NCI-H1048 (cell line): ENCODE measurements at places on chromosomes 11 and 22.

DNA sequence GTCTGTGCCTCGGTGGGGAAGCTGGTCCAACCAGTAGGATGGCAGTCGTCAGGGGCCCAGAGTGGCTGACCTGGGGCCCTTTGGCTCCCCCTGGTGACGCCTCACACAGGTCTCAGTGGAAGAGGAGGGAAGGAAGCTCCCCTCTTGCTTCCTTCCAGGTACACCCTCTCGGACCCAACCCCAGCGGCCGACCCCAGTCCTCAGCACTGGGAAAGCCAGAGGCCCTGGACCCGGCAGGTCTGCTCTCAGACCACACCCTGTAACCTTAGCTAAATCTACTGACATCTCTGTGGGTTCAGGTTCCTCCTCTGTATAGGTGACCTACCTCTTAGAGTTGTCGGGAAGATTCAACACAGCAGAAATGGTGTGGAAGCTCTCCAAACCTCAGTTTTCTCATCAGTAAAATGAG is 3.4 kb upstream of the SCUBE1 start:
- DNase-seq = no peak

GRCh38 chr11:24375351-24375750 is 121.5 kb upstream of the LUZP2 start:
- DNase-seq = no peak

DNA sequence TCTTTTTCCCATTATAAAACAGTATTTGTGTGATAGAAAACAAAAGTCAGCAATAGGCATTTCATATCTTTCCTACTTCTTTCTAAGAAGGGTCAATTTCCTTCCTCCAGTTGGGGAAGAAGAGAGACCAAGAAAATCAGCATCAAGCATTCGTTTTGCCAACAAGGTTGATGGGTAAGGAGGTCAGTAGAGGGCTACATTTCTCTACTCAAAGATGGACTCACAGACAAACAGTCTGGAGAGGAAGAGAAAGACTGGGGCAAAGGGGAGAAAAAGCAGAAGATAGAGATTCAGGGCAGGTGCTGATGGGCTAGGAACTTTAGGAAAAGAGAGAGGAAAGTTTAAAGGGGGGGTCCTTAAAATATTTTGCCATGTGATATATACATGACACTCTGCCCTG is 8.6 kb upstream of the MTNR1B start:
- no peak for DNase-seq

- DNase-seq = no peak
Measured at GRCh38 chr11:58919980-58920379, 19.3 kb upstream of the GLYATL1 start.

DNA sequence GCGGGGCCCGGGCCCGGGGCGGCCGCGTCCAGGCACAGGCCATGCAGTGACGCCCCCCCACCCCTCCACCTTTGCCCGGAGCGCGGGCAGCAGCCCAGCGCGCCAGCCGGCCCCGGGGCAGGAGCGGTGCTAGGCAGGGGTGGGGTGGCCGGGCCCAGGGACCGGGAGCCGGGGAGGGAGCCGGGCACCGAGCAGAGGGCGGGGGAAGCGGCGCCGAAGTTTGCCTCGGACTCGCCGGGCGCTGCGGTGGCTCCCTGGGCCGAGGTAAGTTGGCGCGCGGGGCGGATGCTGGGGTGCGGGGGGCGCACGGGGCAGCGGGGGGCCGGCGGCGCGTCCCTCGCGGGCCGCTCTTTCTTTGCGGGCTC is 332 bp downstream of the TEAD1 start:
- DNase-seq = no peak

GRCh38 chr11:129457321-129457720 is 81.7 kb downstream of the BARX2 start:
- no peak for DNase-seq

DNA sequence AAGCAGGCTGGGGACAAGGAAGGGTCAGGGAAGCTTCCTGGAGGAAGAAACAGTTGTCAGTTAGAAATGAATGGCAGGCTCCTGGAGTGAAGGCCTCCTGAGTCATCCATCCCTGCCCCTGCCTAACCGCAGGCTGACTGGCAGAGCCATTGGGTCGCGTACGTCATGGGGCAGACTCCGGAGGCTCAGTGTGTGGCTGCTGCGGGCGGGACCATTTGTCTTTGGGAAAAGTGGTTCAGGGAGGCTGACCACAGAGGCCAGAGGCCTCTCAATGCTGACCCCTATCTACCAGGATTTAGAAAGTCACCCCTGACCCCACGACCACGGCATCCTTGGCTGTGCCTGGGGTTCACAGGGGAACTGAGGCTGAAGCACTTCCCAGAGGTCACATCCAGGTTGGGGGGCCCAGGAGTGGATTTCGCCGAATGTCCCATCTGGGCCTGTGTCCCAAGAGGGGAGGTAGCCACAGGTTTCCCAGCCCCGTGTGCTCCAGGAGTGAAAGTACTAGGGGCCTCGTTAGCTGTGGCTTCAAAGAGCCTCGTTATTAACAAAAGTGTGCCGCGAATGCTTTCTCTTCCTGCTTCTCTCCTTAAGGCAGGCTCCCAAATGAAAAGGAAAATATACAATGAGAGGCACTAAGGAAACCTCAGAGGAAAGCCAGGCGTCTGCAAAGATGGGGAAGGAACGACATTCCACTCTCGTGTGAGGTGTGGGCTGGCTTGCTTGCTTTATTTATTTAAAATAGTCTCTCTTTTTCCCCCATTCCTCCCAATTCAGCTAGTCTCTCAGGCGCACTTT is 58.9 kb downstream of the FLRT1 start:
- DNase-seq = no peak

DNA sequence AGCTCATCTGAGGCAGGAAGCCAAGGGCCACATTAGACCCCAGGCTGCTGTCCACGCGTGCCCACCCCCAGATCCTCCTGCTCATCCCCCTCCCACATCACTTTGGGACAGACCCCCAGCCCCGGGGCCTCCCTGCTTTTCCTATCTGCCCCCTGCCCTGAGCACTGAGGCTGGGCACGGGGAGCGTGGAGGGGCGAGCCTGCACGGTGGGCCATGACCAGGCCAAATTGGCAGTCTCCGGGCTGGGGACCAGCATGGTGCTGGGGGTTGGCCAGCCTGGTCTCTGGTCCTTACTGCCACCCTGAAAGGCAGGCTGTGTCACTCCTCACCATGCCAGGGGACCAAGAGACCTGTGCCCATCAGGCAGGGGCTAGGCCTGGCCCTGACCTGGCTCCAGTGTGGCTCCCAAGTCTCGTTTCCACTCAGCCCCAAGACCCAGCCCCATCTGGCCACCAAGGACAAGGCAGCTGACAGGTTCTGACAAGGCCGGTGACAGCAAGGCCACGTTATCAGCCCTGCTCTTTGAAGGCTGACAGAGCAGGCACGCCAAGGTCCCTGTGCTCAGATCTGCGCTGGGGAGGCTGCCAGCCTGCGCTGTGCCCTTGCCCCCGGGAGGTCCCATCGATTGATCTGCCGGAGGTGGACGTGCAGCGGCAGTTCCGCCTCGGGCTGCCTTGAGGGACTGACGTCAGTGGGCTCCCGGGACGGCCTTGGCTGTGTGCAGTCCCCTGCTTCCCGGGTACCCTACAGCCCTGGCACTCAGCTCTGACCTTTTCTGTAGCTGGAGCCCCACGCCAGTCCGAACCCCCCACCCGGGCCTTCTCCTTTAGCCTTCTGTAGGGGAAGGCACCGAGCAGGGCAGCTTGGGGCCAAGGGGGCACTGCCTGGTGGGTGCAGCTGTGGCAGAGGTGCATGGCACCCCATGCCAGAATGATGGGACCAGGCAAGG is 3.6 kb downstream of the TNNI2 start:
- no peak for DNase-seq

GRCh38 chr11:34640050-34640923 is 19.4 kb downstream of the EHF start:
- DNase-seq = peak; percentile 28

GRCh38 chr11:32990481-32990880 is 25.2 kb upstream of the DEPDC7 start:
- DNase-seq = no peak

DNA sequence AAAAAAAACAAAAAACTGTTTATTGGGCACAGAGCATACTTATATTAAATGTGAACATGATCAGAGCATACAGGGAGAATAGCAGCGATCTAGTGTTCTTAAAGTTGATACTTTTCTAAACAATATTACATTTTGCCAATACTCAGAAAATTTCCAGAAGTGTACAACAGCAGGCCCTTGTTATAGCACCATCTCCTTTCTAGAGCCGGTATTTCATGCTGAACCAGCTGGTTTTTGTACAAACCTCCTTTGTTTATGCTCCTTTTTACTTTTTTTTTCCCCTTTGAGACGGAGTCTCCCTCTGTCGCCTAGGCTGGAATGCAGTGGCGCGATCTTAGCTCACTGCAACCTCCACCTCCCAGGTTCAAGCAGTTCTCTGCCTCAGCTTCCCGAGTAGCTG is 90.7 kb downstream of the PPP6R3 start:
- no peak for DNase-seq

GRCh38 chr22:17695986-17696385 is 57.4 kb downstream of the BCL2L13 start:
- DNase-seq = no peak

- no peak for DNase-seq
Measured at GRCh38 chr11:2459796-2460531, 15.2 kb downstream of the KCNQ1 start.

DNA sequence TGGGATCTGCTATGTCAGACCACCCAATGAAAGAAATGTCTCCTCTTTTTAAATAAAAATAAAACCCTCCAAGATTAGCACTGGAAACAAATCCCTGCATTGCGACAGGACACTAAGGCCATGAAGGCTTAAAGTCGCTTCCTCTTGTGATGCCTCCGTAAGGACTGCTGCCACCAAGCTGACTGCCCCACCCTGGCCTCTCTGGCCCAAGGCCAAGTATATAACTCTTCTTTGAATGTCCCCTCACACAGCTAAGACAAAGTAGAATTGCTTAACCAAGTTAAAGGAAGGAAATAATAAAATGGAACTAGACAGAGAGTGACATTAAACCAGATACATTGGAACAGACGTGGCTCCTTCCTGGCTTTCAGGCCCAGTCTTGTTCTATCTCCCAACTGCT is 7.5 kb upstream of the NRGN start:
- DNase-seq = no peak

GRCh38 chr11:10450462-10451425 is 4.3 kb upstream of the AMPD3 start:
- DNase-seq = no peak

DNA sequence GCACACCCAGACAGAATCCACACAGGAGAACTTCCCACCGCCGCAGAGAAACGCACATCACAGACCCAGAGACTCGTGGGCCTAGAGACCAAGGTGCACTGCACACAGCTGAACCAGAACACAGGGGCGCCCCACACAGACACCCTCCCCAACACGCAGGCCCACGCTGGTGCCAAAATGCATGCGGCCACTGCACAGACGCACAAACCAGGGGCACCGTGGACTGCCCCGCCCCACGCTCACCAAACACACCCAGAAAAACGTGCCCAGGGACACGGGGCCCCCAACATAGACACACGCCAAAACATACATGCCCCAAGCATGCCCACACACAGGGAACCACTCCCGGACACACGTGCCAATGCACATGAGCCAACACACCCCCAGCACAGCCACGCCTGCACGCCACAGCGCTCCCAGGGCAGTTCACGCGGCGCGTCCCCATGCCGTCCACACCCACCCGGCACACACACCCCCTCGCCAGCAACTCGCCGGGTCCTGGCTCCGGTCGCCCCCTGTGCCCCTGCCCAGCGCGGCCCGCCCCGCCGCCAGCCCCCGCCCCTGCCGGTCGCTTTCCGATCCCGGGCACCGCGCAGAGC is 7.8 kb downstream of the ELFN2 start:
- no peak for DNase-seq

GRCh38 chr11:128222245-128222884 is 365.0 kb downstream of the ETS1 start:
- no peak for DNase-seq

DNA sequence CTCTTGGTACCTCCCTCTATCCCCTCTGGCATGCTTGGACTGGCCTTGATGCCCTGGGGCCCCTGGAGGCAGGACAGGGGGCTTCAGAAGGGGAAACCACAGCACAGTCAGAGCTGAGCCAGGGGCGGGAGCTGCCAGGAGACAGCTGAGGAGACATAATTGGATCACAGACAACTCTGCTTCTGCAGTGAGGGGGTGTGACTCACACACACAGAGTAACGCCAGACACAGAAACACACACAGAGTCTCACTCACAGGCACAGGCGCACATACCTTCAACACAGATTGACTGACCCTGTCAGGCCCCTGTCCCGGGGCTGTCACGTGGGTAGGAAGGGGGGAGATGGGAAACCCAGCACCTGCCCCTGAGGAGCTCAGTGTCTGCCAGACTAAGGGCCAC is 20.6 kb downstream of the STARD10 start:
- no peak for DNase-seq

DNA sequence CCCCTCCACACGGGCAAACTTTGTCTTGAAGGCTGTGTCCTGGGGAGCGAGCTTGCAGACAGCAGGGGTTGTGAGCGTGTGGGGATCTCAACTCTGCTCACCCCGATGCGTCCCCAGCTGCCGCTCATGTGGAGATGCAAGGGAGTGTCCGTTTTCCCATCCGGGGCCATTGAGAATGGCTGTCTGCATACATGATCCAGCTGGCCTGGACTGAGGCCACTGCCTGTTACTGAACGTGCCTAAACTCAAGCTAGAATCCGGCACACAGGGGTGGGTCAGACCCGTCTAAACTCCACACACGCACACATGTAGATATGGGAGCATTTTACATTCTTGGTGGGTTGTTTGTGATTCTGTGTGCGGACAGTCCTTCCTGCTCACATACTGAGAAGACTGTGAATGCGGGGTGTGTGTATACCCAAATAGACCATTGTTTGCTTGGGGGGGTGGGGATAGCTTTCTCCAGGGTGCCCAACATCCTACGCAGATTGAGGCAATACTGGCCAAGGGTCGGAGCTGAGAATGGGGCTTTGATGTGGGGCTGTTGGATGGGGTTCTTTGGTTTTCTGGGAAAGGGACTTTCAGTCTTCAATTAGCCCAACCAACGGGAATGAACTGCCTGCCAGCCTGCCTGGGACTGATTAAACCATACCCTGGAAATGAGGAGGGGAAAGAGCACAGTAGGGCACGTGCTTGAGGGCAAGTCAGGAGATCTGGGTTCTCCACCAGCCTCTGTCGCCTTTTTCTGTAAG is 60.4 kb downstream of the ST3GAL4 start:
- DNase-seq = no peak

GRCh38 chr11:69605737-69606526 is 35.0 kb upstream of the CCND1 start:
- DNase-seq = no peak

DNA sequence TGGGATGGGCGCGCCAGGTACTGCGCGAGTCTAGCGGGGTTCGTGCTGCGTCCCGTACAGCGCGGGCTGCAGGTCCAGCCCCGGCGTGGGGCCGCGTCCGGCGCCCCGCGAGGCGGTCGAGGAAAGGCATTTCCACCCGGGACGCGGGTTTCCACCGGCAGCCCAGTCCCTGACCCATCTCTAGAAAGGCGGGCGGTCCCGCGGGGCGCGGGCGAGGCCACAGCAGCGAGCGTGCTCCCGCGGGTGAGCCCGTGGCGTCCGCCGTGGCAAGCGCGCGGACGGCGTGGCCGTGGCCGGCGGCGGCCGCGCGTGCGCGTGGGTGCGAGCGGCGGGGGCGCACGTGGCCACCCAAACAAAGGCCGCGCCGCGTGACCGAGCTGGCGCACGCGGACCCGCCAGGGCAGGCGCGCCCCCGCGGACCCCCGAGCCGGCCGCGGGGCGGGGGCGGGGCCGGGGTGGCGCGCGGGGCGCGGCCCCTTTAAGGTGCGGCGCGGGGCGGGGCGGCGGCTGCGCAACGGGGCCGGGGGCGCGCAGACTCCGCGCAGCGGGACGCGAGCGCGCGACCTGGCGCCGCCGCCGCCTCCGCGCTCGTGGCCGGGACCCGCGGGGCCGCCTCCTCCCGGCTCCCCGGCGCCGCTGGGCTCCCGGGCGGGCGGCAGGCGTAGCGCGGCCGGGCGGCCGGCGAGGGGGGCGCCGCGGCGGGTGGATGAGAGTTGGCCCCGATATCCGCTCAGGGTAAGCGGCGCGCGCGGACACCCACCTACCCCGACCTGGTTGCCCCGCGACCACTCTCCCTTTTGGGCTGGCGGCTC is 39.3 kb upstream of the CELSR1 start:
- DNase-seq = peak; percentile 33
